Upper lobe of left lung (tissue), 6 donors: ENCODE measurements at places on chromosomes 5 and 9. TPM values are rescaled to one million over a fixed set of nuclear protein-coding genes. Genes with fewer than 3 reads are reported as not detected.

OR1Q1 gene
- total RNA-seq, result not detected

FOXD4L6 gene
- not detected for total RNA-seq

TPPP gene
- total RNA-seq, result 14.3 TPM

MAP3K1 gene
- total RNA-seq, result 24.7 TPM

GMCL2 gene
- total RNA-seq, result not detected

SGCD gene
- total RNA-seq, result 1.0 TPM

DNA sequence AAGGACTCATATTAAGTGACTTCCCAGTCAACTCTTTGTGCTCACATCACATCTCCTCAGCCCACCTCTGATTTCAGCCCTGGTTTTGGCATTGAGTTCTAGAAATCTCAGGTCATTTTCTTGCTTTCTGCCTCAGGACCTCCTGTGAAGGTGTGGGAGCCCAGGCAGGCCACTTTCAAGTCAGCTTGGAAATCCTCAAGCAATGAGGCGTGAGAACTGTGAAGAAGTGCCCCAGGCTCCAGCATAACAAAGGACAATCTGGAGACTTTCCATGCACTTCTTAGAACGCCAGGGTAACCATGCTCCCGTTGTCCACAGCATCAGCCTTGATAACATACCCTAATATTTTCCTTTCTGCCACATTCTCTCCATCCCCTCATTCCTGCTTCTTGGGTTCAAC is 131.2 kb upstream of the MAP3K1 start:
- no peak for DNase-seq

DNA sequence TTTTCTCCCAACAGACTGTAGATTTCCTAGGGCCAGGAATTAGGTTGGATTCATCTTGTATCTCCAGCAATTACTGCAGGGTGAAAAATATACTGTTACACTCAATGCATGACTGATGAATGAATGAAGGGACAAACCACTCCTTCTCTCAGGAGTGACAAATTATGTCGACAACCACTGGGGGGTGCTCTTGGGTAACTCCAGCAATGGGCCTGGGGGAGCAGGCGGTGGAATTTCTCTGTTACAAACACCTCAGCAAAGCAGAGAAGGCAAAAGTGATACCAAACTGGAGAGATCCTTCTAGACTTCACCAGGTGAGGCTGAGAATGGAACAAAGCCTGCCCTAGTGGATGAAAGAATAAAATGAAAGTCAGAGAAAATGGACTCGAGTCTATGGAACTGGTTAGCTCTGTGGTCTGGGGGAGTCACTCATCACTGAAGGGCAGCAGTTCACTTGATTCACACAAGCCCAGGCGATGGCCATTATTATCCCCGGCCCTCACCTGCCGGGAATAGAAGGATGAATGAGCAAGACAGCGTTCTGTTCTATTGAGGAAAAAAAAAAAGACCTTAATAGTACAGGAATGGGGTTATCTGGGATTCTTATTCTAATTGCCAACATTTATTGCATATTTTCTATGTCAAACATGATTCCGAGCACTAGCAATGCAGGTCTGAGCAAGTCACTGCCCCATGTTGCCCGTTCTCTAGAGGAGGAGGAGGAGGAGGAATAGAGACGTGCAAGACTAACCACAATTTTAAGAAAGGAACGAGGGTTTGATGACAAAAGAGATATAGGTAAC is 341.1 kb downstream of the ASTN2 start:
- no peak for DNase-seq

- no peak for DNase-seq
Measured at GRCh38 chr5:178343306-178343705, 110.7 kb upstream of the PHYKPL start.

- DNase-seq, result no peak
Measured at GRCh38 chr5:74279244-74279643, 361.3 kb downstream of the ENC1 start.

DNA sequence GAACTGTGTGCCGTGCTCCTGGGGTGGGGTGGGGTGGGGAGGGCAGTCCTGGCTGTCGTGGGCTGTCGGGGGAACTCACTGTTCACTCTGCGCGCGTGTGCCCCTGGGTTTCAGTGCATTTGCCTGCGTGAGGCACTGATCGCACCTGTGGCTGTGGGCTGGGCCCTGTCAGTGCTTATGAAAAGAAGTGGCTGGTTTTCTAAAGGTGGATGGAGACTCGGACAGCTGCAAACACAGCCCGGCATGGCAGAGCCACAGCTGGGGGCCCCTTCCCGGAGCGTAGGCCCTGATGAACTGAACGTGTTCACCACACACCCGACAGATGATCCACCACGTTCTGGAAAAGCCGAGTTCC is 42.7 kb downstream of the NKD2 start:
- DNase-seq, result peak; percentile 74

- DNase-seq, result no peak
Measured at GRCh38 chr9:69768101-69768500, 8.3 kb upstream of the PTAR1 start.

DNA sequence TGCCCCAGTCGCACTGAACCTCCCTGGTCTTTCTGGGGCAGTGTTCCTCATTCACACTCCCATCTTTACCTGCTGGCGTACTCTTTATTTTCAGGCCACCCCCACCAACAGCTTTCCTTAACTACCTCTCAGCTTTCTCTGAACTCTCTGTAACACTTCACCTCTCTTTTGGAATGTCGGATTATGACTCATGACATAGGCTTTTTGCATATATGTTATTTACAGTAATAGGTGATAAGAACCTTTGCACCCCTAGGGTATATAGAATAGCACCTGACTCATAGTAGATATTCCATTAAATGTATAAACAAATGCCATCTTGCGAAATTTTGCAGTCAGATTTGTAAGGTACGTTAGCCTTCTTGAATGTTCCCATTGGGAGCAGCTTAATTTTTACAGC is 52.9 kb upstream of the MIER3 start:
- no peak for DNase-seq

- DNase-seq, result no peak
Measured at GRCh38 chr5:75463726-75464125, 47.7 kb downstream of the CERT1 start.

GRCh38 chr9:130995086-130996011 is 13.6 kb upstream of the LAMC3 start:
- no peak for DNase-seq

GRCh38 chr5:180328296-180329137 is 24.6 kb downstream of the GFPT2 start:
- DNase-seq, result peak; percentile 86

GRCh38 chr9:79700607-79701360 is 129.0 kb downstream of the TLE4 start:
- DNase-seq, result no peak

DNA sequence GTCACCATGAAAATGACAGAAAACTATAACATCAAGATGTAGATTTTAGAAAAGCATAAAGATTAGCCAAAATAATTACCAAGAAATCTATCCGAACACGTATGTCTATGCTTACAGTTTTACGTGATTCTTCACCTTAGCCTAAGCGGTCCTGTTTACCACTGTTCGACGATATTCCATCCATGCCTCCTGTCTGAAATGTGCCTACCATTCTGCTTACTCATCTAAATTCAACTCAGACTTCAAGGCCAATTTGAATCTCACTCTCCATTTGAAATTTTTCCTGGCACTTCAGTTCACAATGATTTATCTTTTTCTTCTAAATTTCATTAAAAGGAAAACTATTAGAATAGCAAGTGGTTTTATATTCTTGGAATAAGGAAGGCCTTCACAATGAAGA is 15.4 kb downstream of the ZDHHC21 start:
- DNase-seq, result no peak

GRCh38 chr5:56848206-56848605 is 32.9 kb downstream of the MAP3K1 start:
- no peak for DNase-seq

- DNase-seq, result no peak
Measured at GRCh38 chr5:19125956-19126713, 861.9 kb downstream of the CDH18 start.
